Lower lobe of right lung (tissue), 2 donors: ENCODE measurements at places on chromosomes 6 and 20.

DNA sequence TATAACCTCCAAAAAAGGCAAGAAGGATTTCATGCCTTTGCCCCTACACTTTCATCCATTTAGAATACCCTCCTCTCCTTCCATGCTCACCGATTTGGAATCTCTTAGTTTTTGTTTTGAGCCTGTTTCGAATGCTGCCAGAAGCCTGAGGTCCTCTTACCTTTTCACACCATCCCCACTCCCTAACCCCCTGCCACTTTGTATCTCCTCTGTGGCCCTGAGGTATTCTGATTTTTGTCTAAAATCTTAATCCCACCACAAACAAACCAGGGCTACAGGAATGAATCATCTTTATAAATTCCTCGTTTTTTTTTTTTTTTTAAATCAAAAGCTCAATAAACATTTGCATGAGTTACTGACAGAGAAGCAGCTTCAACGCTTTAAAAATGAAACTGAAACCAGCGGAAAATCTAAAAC is 1.6 kb upstream of the RPS12 start:
- DNase-seq: no peak

GRCh38 chr6:47715782-47716181 is 17.4 kb downstream of the ADGRF4 start:
- DNase-seq: no peak

DNA sequence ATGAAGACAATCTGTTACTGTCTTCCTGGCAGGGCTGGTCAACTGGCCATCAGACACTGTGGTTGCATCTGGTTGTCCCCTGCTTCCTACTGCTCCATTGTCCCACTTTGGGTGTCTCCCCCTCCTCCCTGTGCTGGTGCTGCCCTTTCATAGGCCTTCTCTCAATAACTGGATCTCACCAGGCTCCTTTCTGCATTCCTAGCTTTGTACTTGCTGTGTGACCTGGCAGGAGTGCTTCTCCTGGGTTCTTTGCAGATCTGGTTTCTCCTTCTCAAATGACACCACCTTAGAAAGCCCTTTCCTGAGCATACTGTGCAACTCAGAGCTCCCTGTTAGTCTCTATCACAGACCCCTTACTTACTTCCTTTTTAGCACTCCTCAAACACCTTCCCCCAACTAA is 223.0 kb downstream of the BCKDHB start:
- no peak for DNase-seq

- DNase-seq: no peak
Observed at GRCh38 chr6:160950507-160950906, 41.1 kb upstream of the MAP3K4 start.

- peak; percentile 63 for DNase-seq
Observed at GRCh38 chr20:23187751-23188150, 101.6 kb upstream of the CD93 start.

GRCh38 chr6:121668259-121668658 is 232.8 kb downstream of the GJA1 start:
- DNase-seq: no peak

GRCh38 chr20:6341491-6341890 is 218.7 kb upstream of the FERMT1 start:
- DNase-seq: no peak

- no peak for DNase-seq
Observed at GRCh38 chr20:20864351-20865096, 152.1 kb upstream of the RALGAPA2 start.

DNA sequence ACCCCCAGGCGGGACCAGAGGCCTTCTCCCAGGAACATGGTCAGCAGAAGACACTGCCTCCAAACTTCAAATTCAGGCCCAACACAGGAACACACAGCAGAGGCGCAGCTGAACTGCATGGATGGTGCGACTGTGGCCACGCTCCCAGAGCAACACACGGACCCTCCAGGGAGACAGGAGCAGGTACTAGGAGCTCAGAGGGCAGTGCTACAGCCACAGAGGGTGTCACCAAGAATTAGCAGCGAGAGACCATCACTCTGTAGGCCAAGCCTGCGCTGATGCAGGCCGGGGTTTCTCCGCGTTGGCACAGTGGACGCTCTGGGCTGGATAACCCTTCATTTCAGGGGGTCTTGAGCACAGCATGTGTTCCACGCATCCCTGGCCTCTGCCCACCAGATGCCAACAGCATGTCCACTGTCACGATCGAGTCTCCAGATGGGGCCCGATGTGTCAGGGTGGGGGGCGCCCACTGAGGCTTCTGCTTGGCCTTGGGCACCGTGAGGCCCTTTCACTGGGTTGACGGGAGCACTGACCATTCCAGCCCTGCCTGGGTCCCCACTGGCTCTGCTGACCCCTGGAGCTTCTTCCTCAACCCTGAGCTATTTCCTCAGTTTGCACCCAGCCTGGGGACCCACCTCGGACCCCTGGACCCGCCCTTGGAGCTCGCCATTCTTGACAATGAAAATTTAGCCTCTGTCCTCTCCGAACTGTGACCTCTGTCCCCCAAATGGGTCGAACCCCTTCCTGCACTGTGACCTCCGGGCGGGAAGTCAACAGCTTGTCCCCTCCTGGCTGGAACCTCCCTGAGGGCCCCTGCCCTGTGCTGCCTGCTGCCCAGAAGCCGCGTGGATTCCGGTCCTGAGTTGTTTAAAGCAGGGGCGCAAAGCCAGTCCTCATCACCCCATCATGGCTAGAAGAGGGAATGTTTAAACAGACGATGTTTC is 239.4 kb downstream of the DLL1 start:
- peak; percentile 45 for DNase-seq

GRCh38 chr6:114085211-114085610 is 114.3 kb upstream of the HDAC2 start:
- no peak for DNase-seq

DNA sequence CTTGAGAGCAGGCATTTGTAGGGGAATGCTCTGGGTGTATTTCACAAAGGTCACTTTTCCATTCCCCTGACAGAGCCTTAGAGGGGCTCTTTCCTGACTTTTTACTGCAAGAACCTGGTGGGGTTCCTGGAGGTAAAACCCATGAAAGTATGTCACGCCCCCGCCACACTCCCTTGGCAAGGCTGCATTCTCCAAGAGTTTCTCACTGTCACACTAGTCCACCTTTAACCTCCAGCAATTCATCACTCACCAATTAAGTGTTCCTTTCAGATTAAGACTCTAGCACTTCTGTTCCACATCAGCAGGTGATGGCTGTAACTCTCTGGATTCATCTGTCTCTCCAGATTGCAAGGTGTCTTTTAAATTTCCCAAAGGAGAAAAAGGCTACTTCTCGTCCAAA is 32.7 kb upstream of the NKX2-4 start:
- DNase-seq: no peak

DNA sequence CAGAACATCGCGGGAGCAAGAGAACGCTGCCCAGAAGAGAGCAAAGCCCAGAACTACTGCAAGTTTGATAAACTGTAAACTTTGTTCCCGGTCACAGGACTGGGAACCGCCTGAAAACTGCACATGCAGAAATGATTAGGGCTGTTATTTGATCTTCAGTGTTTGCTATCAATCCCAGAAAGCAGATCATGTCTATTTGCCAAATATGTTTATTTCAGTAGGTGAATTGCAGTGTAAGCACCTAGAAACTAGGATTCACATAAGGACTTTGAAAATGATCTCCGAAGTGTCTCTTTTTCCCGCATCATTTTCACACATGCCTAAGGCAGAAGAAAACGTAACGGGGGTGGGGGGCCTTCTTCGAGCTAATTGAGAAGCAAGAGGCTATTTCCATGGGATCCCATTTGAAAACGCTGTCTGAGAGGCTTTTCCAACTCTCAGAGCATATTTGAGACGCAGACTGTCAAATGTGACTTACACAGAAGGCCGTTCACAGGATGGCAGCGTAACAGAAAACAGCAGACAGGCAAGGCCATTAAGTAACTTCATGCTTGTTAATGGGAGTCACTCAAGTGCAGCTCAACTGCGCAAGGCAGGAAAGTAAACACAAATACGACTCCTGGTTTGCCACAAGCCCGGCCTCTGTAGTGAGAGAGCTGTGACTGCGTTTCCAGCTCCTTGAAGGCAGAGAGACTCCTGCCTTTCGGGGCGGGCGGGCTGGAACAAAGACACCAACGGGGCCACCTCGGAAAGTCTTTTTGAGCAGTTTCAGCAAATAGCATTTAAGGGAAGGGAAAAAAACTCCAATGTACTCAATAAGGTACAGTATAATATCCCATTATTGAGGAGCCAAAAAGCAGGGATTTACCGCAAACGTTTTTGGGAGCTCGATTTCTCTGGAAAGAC is 144.7 kb upstream of the ZNF217 start:
- DNase-seq: peak; percentile 60

GRCh38 chr6:138920906-138921305 is 67.1 kb downstream of the REPS1 start:
- no peak for DNase-seq

- no peak for DNase-seq
Observed at GRCh38 chr20:4719190-4719589, 2.5 kb upstream of the PRND start.

- DNase-seq: no peak
Observed at GRCh38 chr6:64590965-64591675, 955.5 kb downstream of the PHF3 start.

GRCh38 chr20:19380211-19380610 is 167.8 kb downstream of the SLC24A3 start:
- no peak for DNase-seq

DNA sequence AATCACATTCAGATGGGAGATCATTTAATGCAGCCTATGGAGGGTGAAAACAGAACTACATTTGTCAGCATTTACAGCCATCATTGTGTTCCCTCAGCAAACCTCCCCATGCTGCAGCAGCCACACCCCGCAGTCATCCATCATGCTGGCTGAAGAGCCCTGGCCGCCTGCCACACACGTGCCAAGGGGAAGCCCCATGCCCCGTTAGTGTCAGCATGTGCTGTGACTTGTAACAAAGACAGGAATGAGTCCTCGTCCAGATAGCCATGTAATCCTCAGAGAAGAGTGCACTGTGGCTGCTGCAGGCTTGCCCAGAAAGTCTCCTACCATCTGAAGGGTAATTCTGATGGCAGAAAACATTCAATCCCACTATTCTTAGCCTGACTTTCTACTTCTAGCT is 1097.8 kb downstream of the KIF16B start:
- DNase-seq: peak; percentile 54

DNA sequence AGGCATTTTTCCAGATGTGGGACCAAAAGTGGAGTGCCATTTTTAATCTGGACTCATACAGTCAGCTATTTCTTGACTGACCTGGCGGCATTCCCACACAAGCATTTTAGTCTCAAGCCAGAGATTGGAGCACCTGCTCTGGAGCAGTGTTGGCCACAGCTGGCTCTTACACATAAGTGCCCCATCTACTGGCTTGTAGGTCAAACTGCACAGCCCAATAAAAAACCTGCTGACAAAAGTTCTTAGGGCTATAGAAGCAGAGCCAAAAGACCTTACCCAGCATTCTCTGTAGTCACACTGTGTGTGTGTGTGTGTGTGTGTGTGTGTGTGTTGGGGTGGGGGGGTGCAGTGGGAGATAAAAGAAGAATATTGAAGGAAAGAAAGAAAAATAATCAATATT is 38.6 kb upstream of the SENP6 start:
- no peak for DNase-seq

DNA sequence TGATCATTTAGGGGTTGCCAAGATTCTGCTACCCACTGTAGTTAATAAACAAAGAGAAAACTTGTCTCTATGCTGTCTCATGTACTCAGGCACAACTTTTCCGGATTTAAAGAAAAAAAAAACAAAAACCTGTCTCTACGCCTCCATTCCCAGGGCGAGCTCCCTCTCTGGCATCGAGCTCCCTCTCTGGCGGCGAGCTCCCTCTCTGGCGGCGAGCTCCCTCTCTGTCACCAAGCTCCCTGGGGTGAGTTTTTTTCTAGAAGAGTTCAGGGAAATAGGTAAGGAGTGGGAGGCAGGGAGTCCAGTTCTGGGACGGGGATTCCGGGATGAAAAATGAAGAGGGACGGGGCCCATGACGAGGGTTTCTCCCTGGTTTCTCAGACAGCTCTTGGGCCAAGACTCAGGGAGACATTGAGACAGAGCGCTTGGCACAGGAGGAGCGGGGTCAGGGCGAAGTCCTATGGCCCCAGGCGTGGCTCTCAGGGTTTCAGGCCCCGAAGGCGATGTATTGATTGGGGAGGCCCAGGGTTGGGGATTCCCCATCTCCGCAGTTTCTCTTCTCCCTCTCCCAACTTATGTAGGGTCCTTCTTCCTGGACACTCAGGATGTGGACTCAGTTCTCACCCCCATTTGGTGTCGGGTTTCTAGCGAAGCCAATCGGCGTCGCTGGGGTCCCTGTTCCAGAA is 16.5 kb upstream of the HLA-A start:
- no peak for DNase-seq

- no peak for DNase-seq
Observed at GRCh38 chr6:113450061-113450465, 407.1 kb upstream of the MARCKS start.

DNA sequence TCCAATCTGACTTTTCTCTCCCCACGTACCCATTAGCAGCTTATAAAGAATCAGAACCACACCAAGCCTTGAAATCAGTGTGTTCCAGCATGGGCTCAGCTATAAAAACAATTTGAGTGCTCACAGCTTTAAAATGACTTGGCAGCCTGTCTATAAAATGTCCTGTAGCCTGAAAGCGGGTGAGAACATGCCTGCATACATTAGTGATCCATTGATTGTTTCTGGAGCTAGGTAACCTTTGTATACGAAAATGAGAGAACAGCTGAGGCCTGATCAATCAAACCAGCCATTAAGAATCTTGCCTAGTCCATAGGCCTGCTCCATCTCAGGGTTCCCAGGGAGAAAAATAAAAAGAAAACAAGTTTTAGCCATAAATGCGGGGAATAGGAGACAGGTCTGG is 245.8 kb upstream of the SULF2 start:
- DNase-seq: no peak

DNA sequence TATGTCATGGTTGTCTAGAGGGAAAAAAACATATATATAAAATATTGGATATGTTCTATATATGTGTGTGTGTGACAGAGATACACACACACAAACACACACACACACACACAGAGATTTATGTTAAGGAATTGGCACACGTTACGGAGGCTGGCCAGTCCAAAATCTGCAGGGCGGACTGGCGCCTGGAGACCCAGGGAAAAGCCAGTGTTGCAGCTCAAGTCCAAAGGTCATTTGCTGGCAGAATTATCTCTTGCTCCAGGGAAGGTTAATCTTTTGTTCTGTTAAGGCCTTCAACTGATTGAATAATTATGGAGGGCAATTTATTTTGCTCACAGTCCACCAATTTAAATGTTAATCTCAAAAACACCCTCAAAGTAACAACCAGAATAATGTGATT is 37.5 kb upstream of the PDE7B start:
- DNase-seq: no peak

GRCh38 chr6:6494677-6495076 is 93.8 kb upstream of the LY86 start:
- DNase-seq: peak; percentile 73

DNA sequence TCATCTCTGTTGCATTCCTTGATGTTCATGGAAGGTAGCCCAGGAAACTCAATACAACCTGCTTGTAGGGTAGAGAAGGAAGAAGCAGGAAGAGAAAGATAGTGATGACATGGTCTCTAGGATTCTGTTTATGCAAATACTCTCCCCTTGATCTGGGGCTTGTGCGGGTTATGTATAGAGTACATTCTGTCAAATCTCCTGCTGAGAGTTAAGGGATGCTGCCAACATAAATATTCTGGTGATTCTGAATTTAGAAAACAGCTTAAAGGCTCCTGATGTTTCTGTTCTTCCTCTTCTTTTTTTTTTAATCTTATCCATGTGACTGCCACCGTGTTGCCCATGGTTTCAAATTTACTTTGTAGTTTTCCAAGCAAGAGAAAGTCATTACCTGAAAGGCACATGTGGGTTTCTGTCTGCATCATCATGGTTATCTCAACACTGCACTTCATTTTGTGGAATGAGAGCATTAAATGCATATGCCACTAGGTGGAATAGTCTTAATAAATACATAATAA is 150.6 kb downstream of the RPS12 start:
- no peak for DNase-seq

- no peak for DNase-seq
Observed at GRCh38 chr20:43658069-43658722, 8.7 kb upstream of the MYBL2 start.
